ENCODE measurements at places on chromosomes 5 and 9.

GRCh38 chr5:31604644-31605043, 34.3 kb upstream of the PDZD2 start:
- DNase-seq: no peak

- no peak for DNase-seq
Observed at GRCh38 chr5:145568581-145568980, 266.6 kb downstream of the PRELID2 start.

DNA sequence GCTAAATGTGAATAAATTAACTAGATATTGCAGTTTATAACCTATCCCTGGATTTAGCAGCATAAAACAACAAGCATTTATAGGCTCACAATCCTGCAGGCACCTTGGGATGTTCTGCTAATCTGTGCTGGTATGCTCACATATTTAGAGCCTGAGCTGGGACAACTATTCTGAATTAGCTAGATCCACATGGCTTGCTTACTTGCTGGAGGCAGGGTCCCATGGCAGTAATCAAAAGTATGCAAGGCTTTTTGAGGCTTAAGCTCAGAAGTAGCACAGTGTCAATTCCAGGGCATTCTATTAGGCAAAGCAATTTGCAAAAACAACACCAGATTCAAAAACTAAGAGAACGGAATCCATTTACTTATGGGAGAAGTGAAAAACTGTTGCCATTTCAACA, 745.0 kb upstream of the ACO1 start:
- no peak for DNase-seq

GRCh38 chr9:84466580-84467285, 126.2 kb upstream of the SLC28A3 start:
- DNase-seq: no peak

DNA sequence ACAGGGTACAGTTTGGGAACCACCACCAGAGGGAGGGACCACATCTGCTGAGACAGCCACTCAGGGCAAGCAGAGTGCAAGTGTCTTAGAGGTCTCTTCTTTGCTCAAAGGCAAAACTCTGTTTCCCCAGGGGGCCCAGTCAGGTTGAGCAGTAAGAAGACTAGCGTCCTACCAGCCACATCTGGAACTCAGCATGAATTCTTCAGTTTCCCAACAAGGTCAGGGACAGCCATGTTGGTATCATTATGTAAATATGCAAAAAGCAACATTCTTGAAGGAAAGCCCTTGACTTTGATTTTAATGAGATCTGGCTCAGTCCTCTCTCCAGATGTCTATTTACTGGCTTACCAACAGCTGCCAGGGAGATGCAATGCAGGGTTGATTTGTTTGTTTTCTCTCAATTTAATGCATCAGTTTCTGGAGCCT, 46.7 kb downstream of the TGFBI start:
- no peak for DNase-seq

DNA sequence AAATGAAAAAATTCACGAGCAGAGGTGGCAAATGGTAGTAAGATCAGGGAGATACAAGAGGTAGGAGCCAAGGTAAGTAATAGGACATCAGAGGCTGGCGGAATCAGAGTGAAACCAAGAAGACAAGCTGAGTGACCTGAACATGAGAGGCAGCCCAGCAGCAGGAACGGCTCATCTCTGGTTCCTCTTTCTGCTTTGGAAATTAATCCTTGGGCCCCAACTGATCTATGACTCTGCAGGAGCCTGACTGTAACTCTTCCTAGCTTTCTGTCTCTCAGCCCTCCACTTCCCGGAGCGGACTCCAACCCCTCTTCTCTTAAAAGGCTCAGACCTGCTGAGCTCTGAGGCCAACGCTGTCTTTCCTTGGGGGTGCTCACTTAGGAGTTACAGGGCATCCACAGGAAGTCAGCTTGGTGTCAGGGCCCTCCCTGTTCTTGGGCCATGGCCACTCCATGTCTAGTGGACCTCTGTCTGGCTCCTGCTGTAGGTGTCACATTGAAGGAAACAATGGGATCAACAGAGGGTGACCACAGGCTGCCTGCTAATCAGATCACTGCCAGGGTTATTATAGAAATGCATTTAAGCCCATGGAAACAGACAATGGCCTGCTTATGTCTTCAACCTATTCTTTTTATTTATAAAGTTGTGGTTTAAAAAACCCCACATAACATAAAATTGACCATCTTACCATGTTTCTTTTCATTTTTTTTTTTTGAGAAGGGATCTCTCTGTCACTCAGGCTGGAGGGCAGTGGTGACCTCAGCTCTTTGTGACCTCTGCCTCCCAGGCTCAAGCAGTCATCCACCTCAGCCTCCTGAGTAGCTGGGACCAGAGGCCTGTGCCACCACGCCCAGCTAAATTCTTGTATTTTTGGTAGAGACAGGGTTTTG, 22.5 kb upstream of the SHB start:
- DNase-seq: no peak

GRCh38 chr5:166285361-166285760, 2006.1 kb upstream of the WWC1 start:
- DNase-seq: no peak

GRCh38 chr5:77662635-77663034, 24.1 kb upstream of the OTP start:
- no peak for DNase-seq

DNA sequence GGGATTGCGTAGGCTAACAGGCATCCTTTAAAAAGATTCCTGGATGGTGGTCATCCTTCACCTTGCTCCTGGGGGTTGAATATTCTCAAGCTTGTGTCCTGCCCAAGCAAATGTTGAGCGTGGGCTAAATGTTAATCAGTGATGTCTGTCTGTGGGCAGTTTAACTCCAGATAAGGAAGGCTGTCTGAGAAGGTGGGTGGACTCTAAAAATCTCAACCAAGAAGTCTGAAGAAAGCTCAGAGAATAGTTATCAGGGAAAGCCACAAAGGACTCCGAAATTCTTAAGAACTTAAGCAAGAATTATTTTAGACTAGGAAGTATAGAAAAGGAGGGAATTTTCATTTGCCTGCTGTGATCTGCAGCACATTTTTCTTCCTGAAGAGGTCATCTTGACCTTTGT, 77.9 kb upstream of the FSD1L start:
- no peak for DNase-seq

DNA sequence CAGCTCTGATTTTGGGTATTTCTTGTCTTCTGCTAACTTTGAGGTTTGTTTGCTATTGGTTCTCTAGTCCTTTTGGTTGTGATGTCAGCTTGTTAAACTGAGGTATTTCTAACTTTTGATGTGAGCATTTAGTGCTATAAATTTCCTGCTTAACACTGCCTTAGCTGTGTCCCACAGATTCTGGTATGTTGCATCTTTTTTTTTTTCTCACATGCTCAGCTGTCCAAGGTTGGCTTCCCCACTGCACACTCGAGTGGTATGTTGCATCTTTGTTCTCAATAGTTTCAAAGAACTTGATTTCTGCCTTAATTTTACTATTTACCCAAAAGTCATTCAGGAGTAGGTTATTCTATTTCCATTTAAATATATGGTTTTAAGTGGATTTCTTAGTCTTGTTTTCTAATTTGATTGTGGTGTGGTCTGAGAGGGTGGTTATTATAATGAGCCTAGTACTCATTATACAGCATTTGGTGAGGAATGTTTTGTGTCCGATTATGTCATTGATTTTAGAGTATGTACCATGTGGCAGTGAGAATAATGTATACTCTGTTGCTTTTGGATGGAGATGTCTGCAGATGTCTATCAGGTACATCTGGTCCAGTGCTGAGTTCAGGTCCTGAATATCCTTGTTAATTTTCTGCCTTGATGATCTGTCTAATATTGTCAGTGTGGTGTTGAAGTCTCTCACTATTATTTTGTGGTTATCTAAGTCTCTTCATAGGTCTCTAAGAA, 42.2 kb upstream of the IFNE start:
- DNase-seq: no peak

DNA sequence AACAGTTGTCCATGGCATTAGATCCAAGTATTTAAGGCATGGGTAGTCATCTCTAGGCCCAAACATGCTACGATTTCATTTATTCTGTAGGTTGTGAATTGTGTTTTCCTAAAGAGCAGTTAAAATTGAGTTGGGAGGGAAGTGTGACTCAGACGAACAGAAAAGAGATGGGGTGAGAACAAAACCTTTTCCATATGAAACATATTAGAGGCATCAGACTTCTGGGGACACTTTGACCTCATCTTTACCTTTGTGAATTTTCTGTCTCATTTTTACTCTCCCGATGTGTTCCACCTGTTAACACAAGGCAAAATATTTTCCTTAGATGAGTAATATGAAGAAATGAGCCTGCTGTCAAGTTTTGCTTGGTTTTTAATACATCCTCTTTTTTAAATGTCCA, 181.3 kb downstream of the ESM1 start:
- DNase-seq: no peak

GRCh38 chr9:124512806-124513204, 5.6 kb upstream of the NR5A1 start:
- no peak for DNase-seq

- no peak for DNase-seq
Observed at GRCh38 chr5:5025774-5026408, 114.2 kb upstream of the ADAMTS16 start.

DNA sequence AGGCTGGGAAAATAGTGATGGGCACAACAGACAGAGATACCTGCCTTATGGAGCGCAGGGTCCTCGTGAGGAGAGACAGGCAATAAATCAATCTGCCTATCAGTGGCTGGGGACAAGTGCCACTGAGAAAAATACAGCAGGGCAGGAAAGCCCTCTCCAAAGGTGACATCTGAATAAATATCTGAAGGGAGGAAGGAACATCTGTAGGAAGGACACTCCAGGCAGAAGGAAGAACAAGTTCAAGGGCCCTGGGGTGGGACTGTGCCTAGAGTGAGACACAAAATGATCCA, 53.7 kb upstream of the SLC25A51 start:
- DNase-seq: no peak

DNA sequence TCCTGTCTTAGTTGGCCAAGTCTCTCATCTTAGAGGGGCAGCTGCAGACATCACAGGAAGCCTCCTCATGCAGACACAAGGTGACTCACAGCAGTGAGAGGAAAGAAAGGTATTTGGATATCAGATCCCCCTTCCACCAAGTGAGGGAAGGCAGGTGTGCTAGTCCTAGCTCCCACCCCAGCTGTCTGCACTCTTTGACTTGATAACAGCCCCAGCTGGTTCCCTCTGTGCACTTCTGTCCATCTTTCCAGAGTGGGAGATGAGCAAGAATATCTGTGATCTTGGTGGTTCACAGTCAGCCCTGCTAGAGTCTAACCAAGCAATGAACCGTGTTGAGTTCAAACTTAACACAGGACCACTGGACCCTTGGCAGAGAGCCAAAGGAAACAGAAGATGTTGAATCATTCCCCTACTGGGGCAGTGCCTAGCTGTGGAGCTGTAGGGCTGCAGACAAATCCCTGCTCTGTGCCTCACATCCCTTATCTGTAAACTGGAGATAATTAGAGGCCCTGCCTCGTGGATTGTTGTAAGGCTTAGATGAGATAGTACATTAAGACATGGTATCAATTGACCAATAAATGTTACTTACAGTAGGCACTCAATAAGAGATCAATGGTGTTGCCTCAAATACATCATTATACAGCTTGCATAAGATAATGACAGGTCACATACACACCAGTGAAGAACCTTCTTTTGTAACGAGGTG, 39.1 kb downstream of the SH3RF2 start:
- DNase-seq: no peak

- no peak for DNase-seq
Observed at GRCh38 chr9:78462611-78463010, 165.7 kb downstream of the PSAT1 start.

GRCh38 chr9:123406691-123407216, 50.8 kb downstream of the CRB2 start:
- no peak for DNase-seq

DNA sequence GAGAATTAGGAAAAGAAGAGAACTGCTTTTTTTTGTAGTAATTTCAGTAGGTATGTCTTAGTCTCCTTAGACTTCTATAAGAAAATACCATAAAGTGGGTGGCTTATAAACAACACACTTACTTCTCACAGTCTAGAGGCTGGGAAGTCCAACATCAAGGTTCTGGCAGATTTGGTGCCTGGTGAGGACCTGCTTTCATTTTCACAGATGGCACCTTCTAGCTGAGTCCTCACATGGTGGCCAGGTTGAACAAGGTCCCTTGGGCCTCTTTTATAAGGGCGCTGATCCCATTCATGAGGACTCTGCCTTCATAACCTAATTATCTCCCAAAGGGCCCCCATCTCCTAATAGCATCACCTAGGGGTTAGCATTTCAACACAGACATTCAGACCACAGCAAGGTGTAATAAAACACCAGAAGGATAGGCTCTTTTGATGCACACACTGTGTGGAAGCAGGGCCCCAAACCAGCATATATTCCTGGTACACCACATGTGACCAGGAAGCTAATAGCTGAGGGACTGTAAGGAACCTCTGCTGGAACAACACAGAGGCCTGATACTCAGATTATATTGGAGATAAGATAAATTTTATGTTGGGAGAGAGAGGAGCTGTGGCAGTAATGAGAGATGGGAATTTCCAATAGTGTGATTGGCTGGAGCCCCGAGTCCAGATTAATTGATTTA, 384.9 kb downstream of the RAB3C start:
- no peak for DNase-seq

GRCh38 chr5:138459311-138459933, 5.9 kb upstream of the EGR1 start:
- DNase-seq: no peak

DNA sequence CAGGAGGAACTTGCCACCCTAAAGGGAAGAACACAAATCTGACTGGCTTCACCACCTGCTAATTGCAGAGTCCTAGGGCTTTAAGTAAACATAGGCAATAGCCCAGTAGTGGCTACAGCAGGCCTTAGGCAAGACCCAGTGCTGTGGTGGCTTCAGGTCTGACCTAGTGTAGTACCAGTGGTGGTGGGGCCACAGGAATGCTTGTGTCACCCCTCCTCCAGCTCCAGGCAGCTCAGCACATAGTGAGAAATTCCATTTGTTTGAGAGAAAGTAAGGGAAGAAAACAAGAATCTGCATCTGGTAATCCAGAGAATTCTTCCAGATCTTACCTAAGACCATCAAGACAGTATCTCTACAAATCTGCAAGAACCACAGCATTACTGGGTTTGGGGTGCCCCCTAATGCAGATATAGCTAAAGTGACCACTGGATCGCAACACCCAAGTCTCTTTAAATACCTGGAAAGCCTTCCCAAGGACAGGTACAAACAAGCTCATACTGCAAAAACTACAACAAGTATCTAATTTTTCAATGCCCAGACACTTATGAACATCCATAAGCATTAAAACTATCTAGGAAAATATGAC, 102.6 kb upstream of the TRPM3 start:
- DNase-seq: no peak

DNA sequence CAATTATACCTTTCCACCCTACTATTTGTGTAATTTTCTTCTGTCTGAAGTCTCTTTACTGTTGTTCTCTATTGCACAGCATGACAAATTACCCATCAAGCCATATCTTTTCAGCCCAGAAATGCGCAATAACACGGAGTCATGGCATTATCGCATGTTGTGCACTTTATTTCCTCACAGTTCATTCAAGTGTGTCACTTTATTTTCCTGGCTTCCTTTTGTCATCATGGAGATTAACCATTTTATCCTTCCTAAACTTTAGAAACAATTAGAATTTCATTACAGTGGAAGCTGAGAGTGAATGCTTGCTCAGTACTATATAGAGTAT, 41.3 kb upstream of the MEF2C start:
- DNase-seq: no peak

GRCh38 chr5:119746984-119747383, 117.6 kb downstream of the FAM170A start:
- DNase-seq: no peak

- DNase-seq: no peak
Observed at GRCh38 chr9:129919841-129920240, 84.6 kb downstream of the USP20 start.

Data from ovary (tissue), 10 donors.